ENCODE measurements at places on chromosomes 5 and 9. TPM values are rescaled to one million over a fixed set of nuclear protein-coding genes. Genes with fewer than 3 reads are reported as not detected.

The TSSK1B gene
- total RNA-seq = 0.08 TPM

The TIGD6 gene
- 5.5 TPM for total RNA-seq

The BARHL1 gene
- not detected for total RNA-seq

The LECT2 gene
- not detected for total RNA-seq

The PLEKHG4B gene
- 4.0 TPM for total RNA-seq

The NIPAL4 gene
- not detected for total RNA-seq

The FOXD4L4 gene
- not detected for total RNA-seq

The PCDHB5 gene
- total RNA-seq = 7.3 TPM

The GADD45G gene
- total RNA-seq = 15.7 TPM

The RXRA gene
- 82.2 TPM for total RNA-seq

The GLRA1 gene
- not detected for total RNA-seq

The FCN1 gene
- total RNA-seq = 5.0 TPM

The PGM5 gene
- 19.4 TPM for total RNA-seq

Measured in ovary (tissue), 10 donors.